ENCODE measurements at places on chromosomes 4 and X. TPM values are rescaled to one million over a fixed set of nuclear protein-coding genes. Genes with fewer than 3 reads are reported as not detected.

DNA sequence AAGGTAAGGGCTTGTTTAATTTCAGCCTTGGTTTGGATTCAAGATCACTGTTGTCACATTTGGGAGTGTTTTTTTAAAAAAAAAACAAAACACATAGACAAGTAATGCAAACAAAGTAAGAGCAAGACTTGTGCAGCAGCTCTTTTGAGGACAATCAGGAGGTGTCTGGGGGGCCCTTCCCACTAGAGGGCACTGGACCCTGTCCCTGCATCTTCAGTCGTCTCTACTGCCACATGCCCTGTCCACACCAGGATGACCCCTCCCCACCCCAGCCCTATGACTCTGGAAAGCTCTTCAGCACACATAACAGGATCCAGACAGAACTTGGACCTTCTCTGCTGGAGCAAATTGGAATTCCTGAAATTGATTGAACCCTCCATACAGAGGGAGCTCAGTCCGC lies 71.0 kb downstream of the USP46 start:
- DNase-seq: peak; percentile 33

Gene TLR10
- total RNA-seq: not detected

- peak; percentile 79 for DNase-seq
Observed at GRCh38 chr4:184439856-184440594, 34.3 kb downstream of the IRF2 start.

DNA sequence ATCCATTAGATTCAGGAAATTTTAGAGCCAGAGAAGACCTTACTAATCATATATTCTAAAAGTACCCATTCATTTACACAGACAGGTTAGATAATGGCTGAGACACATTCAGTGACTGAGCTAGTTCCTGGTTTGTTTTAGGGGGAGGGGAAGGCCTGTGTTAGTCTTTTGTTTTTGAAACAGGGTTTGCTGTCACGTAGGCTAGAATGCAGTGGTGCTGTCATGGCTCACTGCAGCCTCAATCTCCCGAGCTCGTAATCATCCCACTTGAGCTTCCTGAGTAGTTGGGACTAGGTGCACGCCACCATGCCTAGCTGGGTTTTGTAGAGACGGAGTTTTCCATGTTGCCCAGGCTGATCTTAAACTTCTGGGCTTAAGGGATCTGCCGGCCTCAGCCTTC lies 10.1 kb downstream of the RBPJ start:
- peak; percentile 21 for DNase-seq

DNA sequence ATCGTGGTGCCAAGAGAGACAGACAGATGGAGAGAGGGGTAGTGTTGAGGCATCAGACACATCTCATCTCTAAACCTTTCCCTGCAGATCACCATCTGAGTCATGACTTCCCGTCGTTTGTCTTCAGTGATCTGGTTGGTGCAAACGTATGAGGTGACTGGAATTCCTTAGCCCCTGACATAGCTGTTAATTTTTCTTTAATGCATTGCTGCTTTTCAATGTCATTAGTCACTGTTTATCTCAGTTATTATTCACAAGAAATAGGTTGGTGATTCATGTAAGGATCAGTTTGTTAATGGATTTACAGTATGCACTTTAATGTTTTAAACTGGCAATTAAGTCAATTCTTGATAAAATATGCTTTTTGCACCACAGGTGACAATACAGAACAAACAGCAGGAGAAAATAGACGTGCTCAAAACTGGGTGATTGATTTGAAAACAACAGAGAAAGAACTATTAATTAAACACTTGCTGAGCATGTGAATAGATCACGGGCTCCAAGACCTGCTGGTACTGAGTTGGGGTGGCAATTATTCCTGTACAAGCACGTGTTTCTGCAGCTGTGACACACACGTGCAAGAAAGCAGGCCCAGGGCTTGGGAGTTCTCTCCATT lies 1.3 kb upstream of the TMEM154 start:
- no peak for DNase-seq

DNA sequence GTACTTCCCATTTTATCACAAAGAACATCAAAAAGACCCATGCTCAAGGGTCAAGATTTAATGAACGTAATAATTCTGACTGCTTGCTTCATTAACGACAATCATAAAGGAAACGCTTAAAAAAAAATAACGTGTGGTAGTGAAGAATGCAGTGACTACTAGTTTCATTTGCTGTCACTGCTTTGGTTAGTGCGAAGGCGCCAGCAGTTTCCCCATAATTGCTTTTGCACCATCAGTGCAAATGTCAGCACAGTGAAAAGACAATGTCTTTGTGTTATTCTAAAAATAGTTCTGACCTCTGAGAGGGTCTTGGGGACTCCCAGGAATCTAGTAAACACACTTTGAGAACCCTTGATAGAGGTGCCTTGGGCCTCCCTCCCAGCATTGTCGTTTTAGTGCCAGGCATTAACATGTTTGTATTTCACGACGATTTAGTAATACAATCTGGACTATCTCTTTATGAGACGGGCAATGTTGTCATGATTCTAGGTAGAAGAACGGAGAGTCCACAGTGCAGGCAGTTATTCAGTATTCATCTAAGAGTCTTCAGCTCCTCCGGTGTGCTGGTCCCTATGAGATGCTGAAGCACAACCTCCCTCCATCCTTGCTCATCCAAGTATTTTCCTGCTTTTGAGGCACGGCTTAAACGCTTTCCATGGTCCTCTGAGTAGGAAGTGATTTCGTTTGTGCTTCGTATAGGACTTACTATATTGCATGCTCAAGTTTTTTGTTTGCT lies 71.0 kb downstream of the AFF1 start:
- DNase-seq: no peak

Gene CDKL2
- total RNA-seq: not detected

- no peak for DNase-seq
Observed at GRCh38 chr4:21011106-21011505, 310.8 kb downstream of the PACRGL start.
